ENCODE measurements at places on chromosomes 4 and X. TPM values are rescaled to one million over a fixed set of nuclear protein-coding genes. Genes with fewer than 3 reads are reported as not detected.

Gene SULT1B1
- polyA plus RNA-seq: not detected

Gene F8A2
- polyA plus RNA-seq: not detected

Gene FGFR3
- polyA plus RNA-seq: 0.07 TPM

Gene ZDHHC15
- not detected for polyA plus RNA-seq

Gene FAM53A
- polyA plus RNA-seq: 2.9 TPM

Gene MAGEB1
- not detected for polyA plus RNA-seq

Gene CDS1
- polyA plus RNA-seq: 0.07 TPM
